ENCODE measurements at places on chromosomes 6 and 20.

- DNase-seq, result no peak
These were observed 221.1 kb upstream of the PRSS16 start for GRCh38 chr6:27026361-27026760.

DNA sequence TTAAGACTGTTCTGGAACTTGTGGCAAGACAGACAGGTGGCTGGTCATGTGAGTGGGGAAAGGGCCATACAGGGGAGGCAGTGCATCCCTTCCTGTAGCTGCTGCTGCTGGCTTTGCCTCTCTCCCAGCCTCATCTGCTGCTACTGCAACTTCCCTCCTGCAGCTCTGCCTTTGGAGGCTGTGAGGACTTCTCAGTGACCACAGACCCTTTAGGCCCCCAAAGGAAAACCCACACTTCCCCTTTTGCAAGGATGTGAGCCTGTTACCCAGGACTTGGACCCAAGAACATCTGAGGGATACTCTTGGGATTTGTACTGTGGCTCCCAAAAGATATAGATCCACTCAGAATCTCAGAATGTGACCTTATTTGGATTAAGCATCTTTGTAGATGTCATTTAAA is 91.0 kb downstream of the TMEM170B start:
- no peak for DNase-seq

DNA sequence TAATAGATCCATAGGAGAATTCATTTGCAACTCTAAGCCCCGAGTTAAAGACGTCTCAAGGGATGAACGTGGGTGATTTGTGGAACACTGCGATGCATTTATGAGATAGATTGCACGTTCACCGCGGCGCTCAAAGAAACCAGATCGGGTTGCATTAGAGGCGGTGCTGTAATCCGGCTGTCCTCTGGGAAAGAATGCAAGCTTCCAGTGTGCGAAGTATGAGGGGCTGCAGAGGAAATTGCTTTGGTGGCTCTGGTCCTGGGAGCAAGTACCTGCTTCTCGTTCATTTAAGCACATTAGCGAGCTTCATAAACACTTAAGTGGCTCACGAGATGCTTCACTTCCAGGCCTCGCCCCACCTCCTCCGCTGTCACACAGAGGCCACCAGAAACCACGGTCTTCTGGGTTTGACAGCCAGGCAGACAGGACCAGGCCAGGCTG is 182.3 kb downstream of the CDH4 start:
- DNase-seq, result no peak

- no peak for DNase-seq
These were observed 12.8 kb upstream of the ARMC12 start for GRCh38 chr6:35724059-35724458.

- DNase-seq, result no peak
These were observed 131.0 kb upstream of the CST7 start for GRCh38 chr20:24818056-24818455.

- DNase-seq, result peak; percentile 4
These were observed 16.6 kb downstream of the SLC22A1 start for GRCh38 chr6:160137989-160138835.

GRCh38 chr6:22447249-22448196 is 121.8 kb upstream of the HDGFL1 start:
- no peak for DNase-seq

DNA sequence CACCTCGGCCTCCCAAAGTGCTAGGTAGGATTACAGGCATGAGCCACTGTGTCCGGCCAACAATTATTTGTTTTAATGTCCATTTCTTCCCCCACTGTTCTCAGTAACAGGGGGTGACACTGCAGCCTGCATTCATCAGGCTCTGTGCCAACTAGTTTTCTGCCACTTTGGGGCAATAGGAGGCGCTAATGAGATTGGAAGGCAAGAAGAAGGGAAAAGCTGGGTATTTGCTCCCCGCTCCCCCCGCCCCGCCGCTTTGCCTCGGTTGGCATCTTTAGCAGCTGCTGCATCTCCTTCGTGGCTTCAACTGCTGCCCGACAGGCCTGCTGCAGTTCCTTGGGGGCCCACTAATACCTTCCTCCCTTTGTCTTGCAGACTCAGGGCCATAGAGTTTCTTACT is 35.0 kb upstream of the MDGA1 start:
- no peak for DNase-seq

GRCh38 chr6:77883851-77884250 is 231.0 kb downstream of the MEI4 start:
- DNase-seq, result no peak

GRCh38 chr6:16694781-16695578 is 66.3 kb downstream of the ATXN1 start:
- no peak for DNase-seq

GRCh38 chr6:39776581-39776980 is 15.6 kb upstream of the DAAM2 start:
- no peak for DNase-seq

DNA sequence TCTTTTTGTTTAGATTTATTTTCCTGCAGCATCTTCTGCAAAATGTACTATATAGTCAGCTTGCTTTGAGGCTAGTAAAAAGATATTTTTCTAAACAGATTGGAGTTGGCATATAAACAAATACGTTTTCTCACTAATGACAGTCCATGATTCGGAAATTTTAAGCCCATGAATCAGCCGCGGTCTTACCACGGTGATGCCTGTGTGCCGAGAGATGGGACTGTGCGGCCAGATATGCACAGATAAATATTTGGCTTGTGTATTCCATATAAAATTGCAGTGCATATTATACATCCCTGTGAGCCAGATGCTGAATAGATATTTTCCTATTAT is 3.2 kb downstream of the FOXC1 start:
- no peak for DNase-seq

DNA sequence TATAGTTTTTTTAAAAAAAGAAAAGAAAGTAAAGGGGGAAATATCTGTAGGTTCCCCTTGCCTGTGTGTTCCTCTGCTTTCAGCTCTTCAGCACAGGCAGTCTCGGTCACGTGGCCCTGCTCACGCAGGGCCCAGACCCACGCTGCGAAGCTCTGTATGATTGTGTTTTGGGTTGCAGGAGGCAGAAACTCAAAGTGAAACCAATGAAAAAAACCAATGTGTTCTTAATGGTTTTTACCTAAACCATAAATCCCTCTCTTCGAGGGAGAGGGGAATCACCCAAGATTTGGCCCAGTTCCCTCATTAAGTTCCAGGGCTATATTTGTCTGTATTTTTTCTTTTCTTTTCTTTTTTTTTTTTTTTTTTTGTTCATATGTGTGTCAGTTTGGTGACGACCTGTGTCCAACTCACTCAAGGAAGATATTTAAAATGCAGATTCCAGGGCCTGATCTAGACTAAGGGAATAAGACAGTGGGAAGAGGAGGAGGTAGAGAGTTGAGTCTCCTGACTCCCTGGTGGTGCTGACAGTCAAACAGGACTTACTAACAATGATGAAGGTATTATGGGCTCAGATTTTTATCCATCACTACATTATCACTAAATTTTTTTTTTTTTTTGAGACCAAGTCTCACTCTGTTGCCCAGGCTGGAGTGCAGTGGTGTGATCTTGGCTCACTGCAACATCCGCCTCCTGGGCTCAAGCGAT is 33.8 kb upstream of the RREB1 start:
- DNase-seq, result no peak

GRCh38 chr6:100549406-100550167 is 84.9 kb upstream of the SIM1 start:
- no peak for DNase-seq

- no peak for DNase-seq
These were observed 30.3 kb downstream of the HACE1 start for GRCh38 chr6:104829183-104829958.

DNA sequence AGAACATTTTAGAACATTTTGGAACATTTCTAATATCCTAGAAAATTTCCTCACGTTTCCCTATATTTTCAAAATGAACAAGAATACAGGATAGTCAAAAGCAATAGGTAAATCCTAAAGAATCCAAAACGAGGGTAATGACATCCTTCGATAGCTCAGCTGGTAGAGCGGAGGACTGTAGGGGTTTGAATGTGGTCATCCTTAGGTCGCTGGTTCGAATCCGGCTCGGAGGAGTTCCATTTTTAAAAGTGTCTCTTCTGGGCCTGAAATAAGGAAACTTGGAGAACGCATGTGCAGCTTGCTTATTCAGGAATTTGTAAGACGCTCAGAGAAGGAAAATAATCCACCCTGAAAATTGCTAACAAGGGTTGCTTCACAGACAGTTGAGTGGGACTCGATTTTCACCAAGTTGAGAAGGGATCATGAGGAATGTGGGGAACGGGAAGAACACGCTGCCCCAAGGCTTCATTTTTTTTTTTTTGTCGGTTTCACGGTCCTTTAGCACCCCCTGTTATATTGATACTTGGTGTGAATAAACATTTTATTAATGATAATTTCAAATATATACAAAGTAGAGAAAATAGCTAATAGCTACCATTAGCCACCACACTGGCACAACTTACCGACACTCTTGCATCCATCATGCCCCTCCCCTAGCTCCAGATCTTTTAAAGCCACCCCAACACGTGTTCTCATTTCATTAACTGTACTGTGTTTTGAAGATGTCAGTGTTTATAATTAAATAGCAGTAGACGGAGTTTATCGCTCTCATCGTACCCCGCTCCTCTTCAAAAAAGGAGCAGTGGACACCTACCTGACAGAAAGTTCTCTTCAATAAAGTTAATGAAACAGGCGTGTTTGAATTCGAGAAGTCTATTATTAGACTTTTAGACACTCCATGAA is 1.8 kb upstream of the ABT1 start:
- DNase-seq, result no peak

- no peak for DNase-seq
These were observed 210.8 kb downstream of the ARHGAP18 start for GRCh38 chr6:129498950-129499842.

DNA sequence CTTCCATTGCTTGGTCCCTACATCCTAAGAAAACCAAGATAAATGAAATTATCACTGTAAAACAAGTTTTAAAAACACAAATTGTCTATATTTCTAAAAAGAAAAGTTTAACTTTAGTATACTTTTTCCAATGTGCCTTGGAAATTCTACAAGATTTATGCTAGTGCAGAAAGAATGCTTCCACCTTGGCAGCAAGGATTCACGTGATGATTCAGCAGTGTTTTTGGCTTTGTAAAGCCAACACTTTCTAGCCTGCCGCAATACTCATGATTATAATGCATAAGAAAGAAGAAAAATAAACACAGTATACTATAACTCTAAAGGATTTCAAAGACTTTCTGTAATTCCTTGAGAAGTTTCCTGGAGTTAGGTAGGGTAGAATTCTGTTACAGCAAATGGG is 442.7 kb downstream of the TENT5A start:
- DNase-seq, result no peak

- no peak for DNase-seq
These were observed 7.3 kb upstream of the PCMTD2 start for GRCh38 chr20:64247970-64248841.

- no peak for DNase-seq
These were observed 166.4 kb upstream of the ZNF217 start for GRCh38 chr20:53760025-53760441.

GRCh38 chr20:51500311-51500710 is 42.2 kb downstream of the NFATC2 start:
- no peak for DNase-seq

GRCh38 chr6:40326714-40327421 is 260.3 kb downstream of the LRFN2 start:
- DNase-seq, result no peak

- DNase-seq, result no peak
These were observed 23.1 kb upstream of the FBXO9 start for GRCh38 chr6:53042112-53042511.

GRCh38 chr20:611047-611842 is 1.1 kb upstream of the TCF15 start:
- DNase-seq, result no peak

GRCh38 chr6:665403-666267 is 8.7 kb upstream of the HUS1B start:
- no peak for DNase-seq

DNA sequence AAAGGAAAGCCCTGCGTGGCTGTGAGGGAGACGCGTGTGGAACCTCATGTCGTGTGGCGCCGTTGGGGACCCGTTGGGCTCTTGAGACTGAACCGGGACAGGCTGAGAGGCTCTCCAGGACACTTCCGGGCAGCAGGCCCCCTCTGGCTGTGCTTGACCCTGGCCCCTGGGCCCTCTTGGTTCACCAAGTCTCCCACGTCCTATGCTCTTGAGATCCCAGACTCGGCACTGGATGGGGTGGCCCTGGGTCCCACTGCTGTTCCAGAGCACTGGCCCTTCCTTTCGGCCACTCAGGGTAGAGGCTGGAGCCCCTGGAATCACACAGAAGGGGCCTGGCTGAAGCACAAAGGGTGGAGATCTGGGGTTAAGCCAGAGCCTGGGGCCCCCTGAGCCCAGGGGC is 30.4 kb downstream of the NTSR1 start:
- DNase-seq, result no peak

DNA sequence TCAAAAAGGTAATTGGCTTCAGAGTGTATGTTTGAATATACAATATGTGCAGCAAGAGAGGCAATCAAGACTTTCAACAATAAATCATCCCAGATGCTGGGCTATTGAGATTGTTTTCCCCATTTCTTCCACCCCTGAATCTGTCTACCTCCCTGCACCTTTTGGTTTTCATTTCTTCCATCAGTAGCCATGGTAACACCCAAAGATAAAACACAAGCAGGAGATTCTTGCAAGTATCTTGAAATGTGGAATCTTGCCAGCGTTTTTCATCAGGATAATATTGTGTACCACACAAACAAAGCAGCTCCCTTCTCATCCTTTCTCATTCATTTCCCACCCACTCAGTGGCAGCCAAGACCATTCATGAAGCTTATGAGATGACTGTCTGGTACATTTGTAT is 73.0 kb upstream of the NRSN1 start:
- no peak for DNase-seq

DNA sequence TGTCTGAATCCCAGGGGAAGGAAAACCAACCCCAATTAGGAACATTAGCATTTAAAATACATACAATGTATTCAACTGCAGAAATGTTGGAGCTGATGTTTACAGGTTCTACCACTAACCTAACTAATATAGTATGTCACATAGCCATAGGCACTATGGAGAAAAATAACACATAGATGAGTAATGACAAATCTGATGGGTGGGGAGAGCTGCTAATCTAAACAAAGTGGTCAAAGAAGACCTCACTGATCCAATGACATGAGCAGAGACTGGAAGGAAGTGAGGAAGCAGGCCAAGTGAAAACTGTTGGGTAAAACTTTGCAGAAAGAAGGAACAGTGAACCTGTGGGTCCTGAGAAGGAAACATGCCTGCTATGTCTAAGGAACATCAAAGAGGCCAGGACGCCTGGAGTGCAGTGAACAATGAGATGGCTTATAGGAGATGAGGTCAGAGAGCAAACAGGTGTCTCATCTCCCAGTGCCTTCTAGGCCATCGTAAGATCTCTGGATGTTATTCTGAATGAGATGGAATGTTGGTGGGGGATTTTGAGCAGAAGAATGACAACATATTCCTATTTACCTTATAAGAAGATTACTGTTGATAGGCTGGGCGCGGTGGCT is 135.7 kb downstream of the ALDH8A1 start:
- no peak for DNase-seq

GRCh38 chr20:12159261-12159660 is 241.6 kb downstream of the BTBD3 start:
- DNase-seq, result no peak

GRCh38 chr6:9186148-9186547 is 750.8 kb upstream of the SLC35B3 start:
- no peak for DNase-seq
